ENCODE measurements at places on chromosomes 13 and 19. TPM values are rescaled to one million over a fixed set of nuclear protein-coding genes. Genes with fewer than 3 reads are reported as not detected.

TJP3 gene
- total RNA-seq = not detected

LGI4 gene
- 34.1 TPM for total RNA-seq

OR7C1 gene
- total RNA-seq = not detected

ZNF677 gene
- total RNA-seq = 22.9 TPM

ZNF66 gene
- total RNA-seq = 6.6 TPM

CA11 gene
- not detected for total RNA-seq

LRRC63 gene
- total RNA-seq = 0.38 TPM

ZNF628 gene
- 0.88 TPM for total RNA-seq

HNRNPM gene
- total RNA-seq = 71.4 TPM

KANK3 gene
- total RNA-seq = 4.7 TPM

JUNB gene
- total RNA-seq = 77.6 TPM

IGFL4 gene
- total RNA-seq = not detected

SULT2B1 gene
- not detected for total RNA-seq

MBD3L2 gene
- not detected for total RNA-seq

THSD1 gene
- 6.0 TPM for total RNA-seq

FUT1 gene
- 2.9 TPM for total RNA-seq

BEST2 gene
- total RNA-seq = not detected

POSTN gene
- 129 TPM for total RNA-seq

CYP4F12 gene
- 18.1 TPM for total RNA-seq

UHRF1 gene
- total RNA-seq = 1.2 TPM

F7 gene
- not detected for total RNA-seq

PSG1 gene
- total RNA-seq = 0.16 TPM

SBK3 gene
- not detected for total RNA-seq

SKA3 gene
- 1.1 TPM for total RNA-seq

ERFL gene
- 0.22 TPM for total RNA-seq

KASH5 gene
- total RNA-seq = not detected

SPTBN4 gene
- 5.1 TPM for total RNA-seq

GRAMD1A gene
- total RNA-seq = 32.0 TPM

NDUFA11 gene
- total RNA-seq = 159 TPM

ZNF221 gene
- total RNA-seq = 6.8 TPM

WASF3 gene
- total RNA-seq = 101 TPM

Data from subcutaneous adipose tissue (tissue), 4 donors.